ENCODE measurements at places on chromosomes 12 and 14.

DNA sequence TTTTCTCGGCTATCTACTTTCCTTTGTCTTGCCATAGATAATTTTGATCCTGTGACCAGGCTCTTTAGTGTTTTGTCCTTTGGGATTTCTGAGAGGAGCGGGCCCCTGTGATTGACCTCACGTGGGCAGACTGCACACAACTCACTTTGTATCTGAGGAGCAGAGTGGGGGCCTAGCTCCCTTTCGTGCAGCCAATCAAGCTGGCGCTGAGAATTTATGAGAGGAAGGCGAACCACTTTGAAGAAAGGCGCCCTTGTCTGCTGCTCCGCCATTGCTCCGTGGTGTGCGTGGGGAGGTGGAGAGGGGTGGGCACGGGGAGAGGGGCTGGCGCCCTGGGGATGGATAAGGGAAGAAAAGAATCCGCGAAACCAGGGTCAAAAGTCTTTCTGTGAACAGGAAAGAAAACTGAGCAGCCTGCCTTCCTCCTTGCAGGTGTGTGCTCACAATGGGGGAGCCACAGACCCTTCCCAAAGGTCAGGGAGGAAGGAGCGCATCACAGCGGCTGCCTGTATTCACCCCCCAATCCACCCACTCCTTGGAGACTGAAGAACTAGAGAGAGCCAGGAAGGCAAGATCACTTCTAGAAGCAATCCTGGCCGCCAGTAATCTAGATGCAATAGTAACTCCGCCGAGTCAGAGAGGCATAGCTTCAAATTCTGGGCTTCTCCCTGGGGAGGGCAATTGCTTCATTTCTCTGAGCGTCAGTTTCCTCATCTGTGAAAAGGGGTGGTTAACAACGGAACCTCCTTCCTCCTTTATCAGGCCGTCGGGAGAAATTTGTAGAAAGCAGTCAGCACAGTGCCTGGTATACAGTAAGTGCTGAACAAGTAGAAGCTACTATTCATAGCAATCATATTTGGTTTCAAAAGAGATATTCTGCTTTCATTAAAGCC lies 24.9 kb upstream of the MED13L start:
- DNase-seq: no peak

DNA sequence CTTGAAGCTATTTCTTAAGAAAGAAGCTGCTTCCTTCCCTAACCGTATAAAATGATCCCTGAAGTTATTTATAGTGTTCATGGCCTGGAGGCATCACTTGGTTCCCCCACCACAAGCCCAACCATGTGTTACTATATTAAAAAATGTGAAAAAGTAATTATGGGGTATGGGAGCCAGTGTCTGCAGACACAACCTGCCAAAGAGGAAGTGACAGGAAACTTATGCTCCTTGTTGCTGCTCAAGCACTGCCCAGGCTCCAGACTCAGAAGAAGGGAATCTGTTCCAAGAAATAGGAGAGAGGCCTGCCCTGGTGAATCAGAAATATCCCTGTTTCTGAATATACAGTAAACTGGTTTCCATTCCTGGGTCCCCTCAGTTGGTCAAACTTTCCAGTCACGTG lies 217.2 kb upstream of the BMP4 start:
- no peak for DNase-seq

DNA sequence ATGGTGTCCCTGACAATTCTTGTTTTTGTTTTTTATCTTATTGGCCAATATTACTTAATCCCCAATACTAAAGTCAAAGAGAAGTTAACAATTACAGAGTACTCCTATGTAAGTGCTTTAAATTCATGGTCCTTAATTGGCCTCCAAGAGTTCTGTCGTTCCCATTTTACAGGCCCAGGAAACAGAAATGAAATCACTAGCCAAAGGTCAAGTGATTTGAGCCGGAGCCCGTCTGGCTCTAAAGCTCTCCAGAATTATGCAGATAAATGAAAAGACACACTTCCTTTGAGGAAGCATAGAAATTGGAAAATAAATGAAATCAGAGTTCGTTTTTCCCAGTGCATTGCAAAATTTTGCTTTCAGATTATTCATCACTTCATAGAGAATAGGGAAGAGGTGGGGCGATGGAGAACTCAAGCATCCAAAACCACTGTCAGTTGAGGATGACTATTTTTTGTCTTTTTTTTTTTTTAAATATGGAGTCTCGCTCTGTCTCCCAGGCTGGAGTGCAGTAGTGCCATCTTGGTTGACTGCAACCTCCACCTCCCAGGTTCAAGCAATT lies 78.5 kb downstream of the MAP1LC3B2 start:
- no peak for DNase-seq

DNA sequence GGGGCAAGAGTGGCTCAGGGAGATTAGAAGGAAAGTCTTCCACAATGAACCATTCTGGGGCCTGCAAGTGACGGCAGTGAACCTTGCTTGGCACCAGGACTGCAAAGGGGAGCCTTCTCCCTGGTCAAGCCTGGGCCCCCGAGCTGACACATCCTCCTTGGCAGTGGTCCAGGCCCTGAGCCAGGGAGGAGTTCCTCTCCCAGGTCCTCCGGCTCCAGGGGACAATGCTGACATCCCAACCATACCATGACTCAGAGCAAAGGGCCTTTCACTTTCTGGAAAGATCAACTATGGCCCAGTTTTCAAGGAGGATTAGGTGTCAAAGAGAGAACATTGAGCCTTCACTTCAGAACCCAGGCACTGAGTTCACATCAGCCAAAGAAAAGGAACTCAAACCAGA lies 756.5 kb upstream of the TBX3 start:
- no peak for DNase-seq

- no peak for DNase-seq
Observed at GRCh38 chr12:130832561-130833209, 6.4 kb downstream of the STX2 start.

DNA sequence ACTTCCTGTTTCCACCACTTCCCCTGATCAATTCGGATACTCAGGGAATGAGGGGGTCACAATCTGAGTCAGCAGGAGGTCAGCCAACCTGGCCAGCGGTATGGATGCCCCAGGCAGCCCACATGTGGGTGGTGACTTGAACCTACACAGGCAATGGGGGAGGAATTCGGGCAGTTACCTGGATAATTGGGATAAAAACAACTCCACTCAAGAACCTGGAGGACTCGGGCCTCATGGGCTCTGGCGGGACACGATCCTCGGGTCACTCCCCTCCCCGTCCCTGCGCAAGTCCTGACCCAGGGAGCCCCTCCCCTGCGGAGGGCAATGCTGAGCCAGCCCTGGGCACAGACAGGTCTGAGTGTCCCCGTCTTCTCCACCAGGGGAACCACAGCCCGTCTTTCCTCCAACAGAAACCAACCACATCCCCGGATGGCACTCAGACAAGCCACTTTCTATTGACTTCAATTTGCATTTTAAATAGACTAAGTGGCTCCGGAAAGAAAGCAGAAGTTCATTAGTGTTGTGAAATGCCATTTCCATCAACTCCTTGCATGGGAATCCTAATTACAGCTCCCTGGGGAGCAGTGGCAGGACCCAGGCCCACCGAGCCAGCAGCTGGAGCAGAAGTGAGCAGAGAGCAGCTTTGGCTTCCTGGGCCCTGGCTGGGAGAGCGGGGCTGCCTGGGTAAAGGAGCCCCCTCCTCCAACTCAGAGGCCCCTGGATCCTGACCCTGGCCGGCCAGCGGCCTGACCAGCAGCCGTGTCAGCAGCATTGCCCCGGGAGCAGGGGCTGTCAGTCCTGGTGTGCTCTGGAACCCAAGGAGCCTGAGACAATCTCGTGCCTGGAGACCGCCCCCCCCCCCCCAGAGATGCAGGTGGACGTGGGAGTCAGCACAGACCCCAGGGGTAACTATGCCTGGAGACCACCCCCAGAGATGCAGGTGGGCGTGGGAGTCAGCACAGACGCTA lies 374.1 kb downstream of the ADGRD1 start:
- DNase-seq: no peak

GRCh38 chr12:52310622-52311284 lies 10.4 kb downstream of the KRT83 start:
- no peak for DNase-seq

- DNase-seq: no peak
Observed at GRCh38 chr12:96343347-96343954, 56.8 kb downstream of the CDK17 start.

GRCh38 chr12:67426067-67426466 lies 156.9 kb downstream of the CAND1 start:
- no peak for DNase-seq

DNA sequence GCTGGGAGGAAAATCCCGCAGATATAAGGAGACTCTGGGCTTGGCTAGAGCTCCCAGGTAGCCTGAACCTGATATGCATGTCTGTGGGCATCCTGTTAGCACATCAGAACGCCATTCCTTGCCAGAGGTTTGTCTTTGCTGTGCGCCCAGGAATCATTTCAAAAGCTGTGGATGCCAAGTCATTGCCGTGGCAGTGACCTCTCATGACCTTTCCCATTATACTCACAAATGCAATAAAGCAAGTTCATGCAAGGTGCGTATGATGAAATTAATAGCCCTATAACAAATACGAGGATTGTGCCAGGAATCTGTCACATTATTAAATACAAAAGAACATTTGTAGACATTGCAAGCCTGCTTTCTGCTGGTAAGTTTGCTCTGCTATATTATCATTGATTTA lies 229.1 kb upstream of the PELI2 start:
- DNase-seq: no peak

GRCh38 chr14:98579140-98579539 lies 692.9 kb downstream of the BCL11B start:
- no peak for DNase-seq

DNA sequence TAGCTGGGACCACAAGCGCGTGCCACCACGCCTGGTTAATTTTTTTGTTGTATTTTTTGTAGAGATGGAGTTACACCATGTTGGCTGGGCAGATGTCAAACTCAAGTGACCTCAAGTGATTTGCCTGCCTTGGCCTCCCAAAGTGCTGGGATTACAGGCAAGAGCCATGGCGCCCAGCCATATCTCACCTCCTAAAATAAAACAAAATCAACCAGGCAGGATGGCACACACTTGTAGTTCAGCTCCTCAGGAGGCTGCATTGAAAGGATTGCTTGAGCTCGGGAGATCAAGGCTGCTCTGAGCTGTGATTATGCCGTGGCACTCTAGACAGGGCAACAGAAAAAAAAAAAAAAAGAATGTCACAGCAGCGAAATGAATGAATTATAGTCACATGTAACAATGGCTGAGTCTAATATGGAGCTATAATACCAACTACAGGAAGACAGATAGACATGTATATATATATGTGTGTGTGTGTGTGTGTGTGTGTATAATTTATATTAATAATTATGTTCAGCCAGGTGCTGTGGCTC lies 19.3 kb upstream of the TMEM120B start:
- DNase-seq: no peak

DNA sequence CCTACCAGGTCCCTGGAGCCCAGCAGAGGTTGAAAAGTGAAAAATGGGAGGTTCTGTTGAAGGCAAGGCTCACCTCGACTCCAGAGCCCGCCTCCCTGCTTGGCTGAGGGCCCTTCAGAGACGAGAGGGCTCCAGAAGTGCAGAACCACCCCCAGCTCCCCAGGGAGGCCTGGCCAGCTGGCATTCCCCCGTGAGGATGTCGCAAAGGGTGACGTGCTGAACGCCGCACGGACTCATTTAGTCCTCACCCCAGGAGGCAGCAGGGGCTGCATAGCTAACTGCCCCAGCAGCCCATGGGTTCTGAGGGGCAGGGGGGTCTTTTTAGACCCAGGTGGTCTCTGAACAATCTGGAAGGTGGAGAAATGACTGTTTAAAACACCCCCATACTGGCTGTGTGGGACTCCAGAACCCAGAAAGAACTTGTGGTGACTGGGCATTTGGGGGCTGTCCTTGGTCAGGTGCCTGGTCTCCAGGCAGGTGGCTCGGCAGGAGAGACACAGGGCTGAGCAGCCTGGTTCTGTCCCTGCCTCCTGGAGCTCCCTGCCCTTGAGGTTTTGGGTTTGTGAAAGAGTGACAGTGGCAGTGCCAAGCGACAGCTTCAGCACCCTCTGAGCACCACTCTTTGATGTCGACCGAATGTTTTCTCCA lies 32.0 kb downstream of the ANAPC7 start:
- no peak for DNase-seq

DNA sequence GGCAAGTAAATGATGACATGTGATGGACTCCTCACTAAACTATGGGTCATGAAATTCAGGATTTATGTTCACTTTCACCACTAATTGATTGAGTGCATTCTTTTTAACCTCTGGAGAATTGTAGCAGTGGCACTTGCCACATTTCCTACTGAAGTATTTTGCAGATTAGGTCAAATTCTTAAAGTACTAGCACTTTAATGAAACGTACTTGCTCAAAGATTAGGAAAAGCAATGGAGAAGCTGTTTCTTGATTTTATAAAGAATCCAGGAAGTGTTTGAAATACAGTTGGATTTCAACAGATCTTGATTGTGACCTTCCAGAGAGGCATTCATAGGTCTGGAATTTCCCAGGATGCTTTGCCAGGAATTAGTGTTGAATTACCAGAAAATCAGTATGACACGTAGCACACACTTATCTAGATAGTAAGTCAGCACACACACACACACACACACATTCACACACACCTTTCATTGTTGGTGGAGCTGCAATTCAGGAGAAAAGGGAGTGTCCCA lies 162.6 kb downstream of the MYRFL start:
- no peak for DNase-seq

DNA sequence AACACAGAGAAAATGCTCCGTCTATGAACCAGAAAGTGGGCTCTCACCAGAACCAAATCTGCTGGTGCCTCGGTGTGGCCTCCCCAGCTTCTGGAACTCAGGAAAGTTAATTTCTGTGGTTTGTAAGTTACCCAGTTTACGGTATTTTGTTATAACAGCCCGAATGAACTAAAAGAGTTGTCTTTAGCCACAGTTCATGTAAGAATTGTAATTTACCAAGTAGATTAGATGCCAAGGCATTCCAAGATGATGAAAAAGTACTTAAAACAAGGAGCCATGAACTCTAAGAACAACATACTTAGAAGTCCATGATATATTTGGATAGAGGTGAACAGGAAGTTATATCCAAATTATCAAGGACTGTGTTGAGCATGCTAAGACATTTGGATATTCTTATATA lies 259.9 kb upstream of the GARIN6 start:
- DNase-seq: no peak

GRCh38 chr12:70812136-70812535 lies 108.4 kb downstream of the PTPRR start:
- DNase-seq: no peak

DNA sequence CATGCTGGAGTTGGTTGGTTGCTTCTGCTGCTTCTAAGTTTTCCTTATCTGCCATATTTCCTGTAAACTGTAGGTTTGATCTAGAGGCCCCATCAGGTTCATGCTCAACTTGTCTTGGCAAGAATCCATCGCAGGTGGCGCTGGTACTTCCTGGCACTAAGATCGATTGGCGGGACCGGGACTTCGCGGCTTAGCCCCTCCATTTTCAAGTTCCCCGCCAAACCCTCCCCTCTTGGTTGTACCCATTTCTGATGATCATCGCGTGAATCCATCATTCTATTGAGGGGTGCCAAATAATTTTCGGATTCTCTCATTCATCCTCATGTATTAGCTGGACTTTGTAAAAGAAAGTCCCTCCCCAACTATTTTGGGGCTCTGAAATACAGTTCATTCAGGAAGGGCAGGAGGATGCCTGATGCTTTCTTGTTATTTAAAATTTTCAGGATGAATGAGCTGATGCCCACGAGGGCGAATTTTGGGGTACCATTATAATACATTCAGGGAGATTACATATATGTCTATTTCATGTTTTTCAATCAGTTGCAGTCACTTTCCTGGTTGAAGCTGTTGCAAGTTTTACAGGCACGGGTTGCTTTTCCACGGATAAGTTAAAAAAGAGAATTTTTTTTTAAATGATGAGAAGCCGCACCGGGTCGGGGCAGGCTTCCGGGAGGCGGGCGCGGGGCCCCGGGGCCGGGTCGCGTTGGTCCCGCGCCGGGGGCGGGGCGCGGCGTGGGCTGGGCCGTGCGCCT lies 395 bp upstream of the BRI3BP start:
- DNase-seq: peak; percentile 78

Data from T-helper 1 cell (primary cell).